ENCODE measurements at places on chromosomes 7 and 10.

DNA sequence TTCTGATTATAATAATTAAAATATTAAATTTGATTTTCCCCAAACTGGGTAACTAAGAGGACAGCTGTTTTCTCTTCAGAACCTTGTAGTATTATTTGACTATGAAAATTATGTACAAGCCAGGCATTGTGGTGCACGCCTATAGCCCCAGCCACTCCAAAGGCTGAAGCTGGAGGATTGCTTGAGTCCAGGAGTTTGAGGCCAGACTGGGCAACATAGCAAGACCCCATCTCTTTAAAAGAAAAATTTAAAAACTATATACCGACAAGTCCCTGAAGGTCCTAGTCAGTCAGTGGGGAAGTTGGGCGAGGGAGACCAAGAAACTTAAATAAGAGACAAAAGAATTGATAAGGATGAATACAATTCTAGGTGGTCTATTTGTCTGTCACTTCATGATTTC, 27.1 kb upstream of the UBE2D1 start:
- H3K27ac ChIP-seq = no peak overlapping the region
- H3K4me3 ChIP-seq = no peak overlapping the region
- H3K4me1 ChIP-seq = peaks cover 13% of the 10 kb centered on the region
- H3K36me3 ChIP-seq = no peaks in the 10 kb centered on the region
- no peak for DNase-seq

DNA sequence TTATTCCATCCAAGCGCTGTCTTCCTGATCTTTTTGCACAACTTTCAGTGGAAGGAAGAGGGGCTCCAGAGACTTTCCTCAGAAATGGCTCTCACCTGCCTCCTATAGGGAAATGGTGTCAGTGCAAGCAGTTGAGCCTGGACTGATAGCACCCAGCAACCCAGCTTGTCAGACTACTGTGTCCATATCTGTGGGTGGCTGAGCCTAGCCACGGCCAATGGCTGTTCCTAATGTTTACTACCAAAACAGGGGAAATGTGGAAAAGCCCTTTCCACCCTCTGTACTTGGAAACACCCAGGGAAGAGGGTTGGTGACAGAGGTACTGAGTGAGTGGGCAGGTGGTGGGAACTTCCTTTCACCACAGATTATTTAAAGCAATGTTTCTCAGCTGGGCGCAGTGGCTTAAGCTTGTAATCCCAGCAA, 4.3 kb upstream of the YKT6 start:
- no peak overlapping the region for H3K27ac ChIP-seq
- H3K4me3 ChIP-seq = no peak overlapping the region
- peak; percentile 60 for DNase-seq
- H3K27me3 ChIP-seq = no peaks in the 10 kb centered on the region
- H3K4me1 ChIP-seq = no peaks in the 10 kb centered on the region

DNA sequence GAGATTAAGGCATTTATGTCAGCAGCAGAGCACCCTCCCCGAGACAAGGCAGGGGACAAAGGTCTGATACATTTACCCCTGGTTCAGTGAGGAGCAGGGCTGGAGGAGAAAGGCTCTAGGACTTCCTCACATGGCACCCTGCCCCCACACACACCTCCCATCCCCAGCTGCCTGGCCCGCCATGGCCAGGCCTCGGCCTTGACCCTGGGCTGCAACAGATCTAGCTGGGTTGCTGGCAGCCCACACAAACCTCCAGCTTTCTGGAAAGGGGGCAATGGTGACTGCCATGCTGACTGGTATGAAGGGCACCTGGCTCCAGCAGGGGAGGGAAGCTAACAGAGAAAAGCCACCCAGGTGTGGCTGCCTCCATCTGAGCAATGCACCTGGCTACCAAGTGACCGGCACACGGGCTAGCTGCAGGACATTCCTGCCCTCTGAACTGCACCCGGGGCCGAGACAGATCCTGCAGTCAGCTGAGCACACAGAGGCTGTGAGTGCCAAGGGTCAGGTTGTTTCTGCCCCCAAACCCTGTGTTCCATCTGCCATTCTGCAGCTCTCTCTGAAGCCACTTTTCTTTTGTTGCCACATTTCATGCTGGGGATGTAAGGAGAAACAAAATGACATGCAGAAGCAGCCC, 85.8 kb upstream of the LRRC18 start:
- H3K27me3 ChIP-seq = no peaks in the 10 kb centered on the region
- H3K4me3 ChIP-seq = no peak overlapping the region
- DNase-seq = no peak
- no peaks in the 10 kb centered on the region for H3K36me3 ChIP-seq
- H3K4me1 ChIP-seq = no peaks in the 10 kb centered on the region
- H3K27ac ChIP-seq = no peak overlapping the region

- H3K36me3 ChIP-seq = no peaks in the 10 kb centered on the region
- no peak overlapping the region for H3K27ac ChIP-seq
- H3K4me1 ChIP-seq = no peaks in the 10 kb centered on the region
These were observed 1377.8 kb upstream of the LRRTM3 start for GRCh38 chr10:65548001-65548400.

- H3K4me1 ChIP-seq = no peaks in the 10 kb centered on the region
- no peak overlapping the region for H3K4me3 ChIP-seq
- no peaks in the 10 kb centered on the region for H3K36me3 ChIP-seq
- DNase-seq = no peak
These were observed 3.5 kb upstream of the SRRM3 start for GRCh38 chr7:76198202-76198601.

- H3K4me3 ChIP-seq = no peak overlapping the region
- no peak overlapping the region for H3K27ac ChIP-seq
- DNase-seq = no peak
- no peaks in the 10 kb centered on the region for H3K27me3 ChIP-seq
These were observed 37.3 kb downstream of the CYP17A1 start for GRCh38 chr10:102799691-102800471.

GRCh38 chr10:47025540-47026300, 114.5 kb downstream of the PTPN20 start:
- no peak overlapping the region for H3K27ac ChIP-seq
- no peaks in the 10 kb centered on the region for H3K4me1 ChIP-seq
- no peak overlapping the region for H3K4me3 ChIP-seq
- DNase-seq = no peak

DNA sequence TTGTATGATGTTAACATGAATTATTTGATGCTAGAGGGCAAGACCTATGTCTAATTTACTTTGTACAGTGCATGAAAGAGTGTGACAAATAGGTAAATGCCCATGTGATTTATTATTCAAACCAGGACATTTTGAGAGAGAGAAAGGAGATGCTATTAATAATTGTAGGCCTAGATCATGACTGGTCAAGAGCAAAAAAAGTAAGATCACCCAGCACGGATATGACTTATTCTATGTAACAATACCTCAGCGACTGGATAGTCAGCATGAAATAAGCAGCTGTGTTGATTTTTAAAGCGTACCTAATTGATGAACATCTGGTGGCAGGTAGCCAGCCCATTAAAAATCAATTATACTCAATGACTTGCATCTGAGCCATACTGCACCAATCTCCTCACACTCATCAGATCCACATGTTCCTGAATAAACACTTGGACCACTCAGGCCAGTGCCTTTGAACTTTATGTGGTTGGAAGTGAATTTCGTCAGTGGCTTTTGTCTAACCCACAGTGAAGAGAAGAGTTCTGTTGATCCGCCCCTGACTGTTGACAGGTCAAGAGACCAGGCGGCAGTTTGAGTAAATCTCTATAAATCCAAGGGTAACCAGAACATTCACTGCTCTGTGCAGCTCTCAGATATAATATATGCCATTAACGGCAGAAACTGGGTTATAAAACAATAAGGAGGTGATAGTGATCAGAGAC, 435.3 kb downstream of the MDFIC start:
- no peaks in the 10 kb centered on the region for H3K36me3 ChIP-seq
- DNase-seq = no peak
- no peaks in the 10 kb centered on the region for H3K4me1 ChIP-seq
- H3K27me3 ChIP-seq = no peaks in the 10 kb centered on the region

- H3K4me3 ChIP-seq = no peak overlapping the region
- no peak for DNase-seq
- no peaks in the 10 kb centered on the region for H3K27me3 ChIP-seq
- H3K4me1 ChIP-seq = no peaks in the 10 kb centered on the region
- 0 out of 2 replicates have a peak, but pooled peaks cover 2% of the 10 kb centered on the region for H3K36me3 ChIP-seq
These were observed 65.4 kb downstream of the UBE3C start for GRCh38 chr7:157204134-157204533.
